Fibroblast of skin of left quadriceps (primary cell): ENCODE measurements at places on chromosomes 13 and 19.

DNA sequence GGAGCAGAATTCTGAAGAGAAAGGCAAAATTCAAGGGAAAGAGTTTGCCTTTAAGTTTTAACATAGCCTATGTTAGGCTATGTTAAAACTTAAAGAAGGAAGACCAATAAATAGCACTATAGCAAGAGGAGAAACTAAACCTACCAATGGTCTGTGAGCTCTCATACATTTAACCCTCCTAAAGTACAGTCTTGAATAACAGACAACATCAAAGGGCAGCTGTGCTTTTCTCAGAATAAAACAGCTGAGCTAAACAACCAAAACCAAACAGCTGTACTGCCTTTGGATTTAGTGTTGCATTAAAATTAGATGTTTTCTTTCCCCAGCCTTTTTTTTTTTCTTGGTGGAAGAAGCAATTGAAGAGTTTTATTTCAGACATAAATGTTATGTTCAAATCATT is 34.0 kb downstream of the KLF5 start:
- DNase-seq: no peak

DNA sequence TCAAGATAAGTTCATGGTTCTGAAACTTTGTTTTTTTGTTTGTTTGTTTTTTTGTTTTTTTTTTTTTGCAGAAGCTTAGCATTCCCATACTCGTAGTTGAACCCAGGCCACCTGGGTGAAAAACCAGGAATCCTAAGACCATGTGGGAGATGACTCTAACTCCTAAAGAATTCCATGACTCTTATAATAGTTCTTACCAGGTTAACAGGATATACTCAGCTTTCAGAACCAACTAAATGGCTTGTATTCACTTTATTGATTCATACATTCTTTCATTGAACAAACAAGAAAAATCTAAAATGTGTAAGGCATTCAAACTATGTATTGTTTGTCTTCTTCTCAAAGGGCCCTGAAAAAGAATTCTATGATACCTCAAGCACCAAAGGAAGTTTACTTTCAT is 40.5 kb upstream of the KLF5 start:
- DNase-seq: no peak

DNA sequence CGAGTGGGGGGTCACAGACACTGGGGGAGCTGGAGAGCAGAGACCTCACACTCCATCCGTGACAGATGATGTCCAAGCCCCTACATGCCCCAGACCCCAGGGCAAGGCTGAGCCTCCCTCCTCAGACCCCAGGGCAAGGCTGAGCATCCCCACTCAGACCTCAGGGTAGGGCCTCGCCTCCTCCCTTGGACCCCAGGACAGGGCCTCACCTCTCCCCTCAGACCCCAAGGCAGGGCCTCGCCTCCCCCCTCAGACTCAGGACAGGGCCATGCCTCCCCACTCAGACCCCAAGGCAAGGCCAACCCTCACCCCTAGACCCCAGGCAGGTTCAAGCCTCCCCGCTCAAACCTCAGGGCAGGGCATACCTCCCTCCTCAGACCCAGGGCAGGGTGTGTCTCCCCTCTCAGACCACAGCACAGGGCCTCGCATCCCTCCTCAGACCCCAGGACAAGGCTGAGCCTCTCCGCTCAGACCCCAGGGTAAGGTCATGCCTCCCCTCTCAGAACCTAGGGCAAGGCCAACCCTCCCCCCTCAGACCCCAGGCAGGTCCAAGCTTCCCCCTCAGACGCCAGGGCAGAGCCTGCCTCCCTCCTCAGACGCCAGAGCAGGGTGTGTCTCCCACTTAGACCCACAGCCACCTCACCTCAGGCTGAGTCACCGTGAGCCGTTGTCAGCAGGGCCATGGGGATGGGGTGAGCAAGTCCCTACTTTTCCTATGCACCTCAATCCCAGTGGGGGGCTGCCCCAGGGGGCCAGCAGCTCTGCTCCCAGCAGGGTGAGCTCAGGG is 1.7 kb upstream of the S1PR4 start:
- peak; percentile 4 for DNase-seq

DNA sequence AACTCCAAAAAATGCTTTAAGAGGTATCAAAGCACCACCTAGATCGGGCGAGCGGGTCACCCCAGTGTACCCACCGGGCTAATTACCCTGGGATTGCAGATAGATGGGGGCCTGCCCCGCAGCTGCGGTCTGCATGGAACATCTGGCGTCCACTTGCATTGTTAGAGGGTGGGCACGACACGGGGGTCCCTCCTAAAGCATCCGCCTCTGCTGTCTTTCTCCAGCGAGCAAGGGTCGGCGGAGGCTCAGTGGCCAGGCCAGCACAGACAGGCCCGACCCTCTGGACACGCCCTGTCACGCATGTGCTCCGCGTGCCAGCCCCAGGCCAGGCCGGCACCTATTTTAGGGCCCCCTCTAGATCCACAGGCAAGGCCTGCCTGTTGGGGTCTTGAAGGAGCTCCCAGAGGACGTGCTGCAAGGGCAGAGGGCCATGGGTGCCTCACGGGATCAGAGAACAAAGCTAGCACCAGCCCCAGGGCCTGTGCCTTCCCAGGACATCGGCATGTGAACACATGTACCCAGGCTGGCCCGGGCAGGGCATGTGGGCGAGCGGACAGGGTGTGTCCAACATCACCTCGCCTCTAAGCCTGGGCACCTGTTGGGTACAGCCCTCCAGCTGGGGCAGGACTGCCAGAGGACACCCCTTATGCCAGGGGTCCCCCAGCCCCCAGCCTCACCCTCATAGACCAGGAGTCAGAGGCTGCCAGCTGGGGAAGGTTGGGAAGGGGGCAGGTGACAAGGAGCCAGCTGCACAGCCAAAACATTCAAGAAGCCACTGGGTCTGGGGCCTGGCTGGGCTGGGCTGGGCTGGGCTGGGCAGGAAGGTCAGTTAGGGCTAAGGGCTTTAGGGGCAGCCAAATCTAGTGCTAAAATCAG is 35.6 kb upstream of the NANOS3 start:
- DNase-seq: no peak

GRCh38 chr19:39406656-39407409 is at the start of gene ZFP36:
TSS of gene ZFP36 (plus strand) at chr19:39406847. CDS start at chr19:39406905, 58 bp downstream.
- DNase-seq: peak; percentile 67

- no peak for DNase-seq
These were observed 6.5 kb upstream of the CDC34 start for GRCh38 chr19:525029-525428.

GRCh38 chr19:5984600-5984999 is 6.7 kb upstream of the RANBP3 start:
- DNase-seq: no peak

- no peak for DNase-seq
These were observed 12.6 kb upstream of the SIGLEC6 start for GRCh38 chr19:51544038-51544437.

DNA sequence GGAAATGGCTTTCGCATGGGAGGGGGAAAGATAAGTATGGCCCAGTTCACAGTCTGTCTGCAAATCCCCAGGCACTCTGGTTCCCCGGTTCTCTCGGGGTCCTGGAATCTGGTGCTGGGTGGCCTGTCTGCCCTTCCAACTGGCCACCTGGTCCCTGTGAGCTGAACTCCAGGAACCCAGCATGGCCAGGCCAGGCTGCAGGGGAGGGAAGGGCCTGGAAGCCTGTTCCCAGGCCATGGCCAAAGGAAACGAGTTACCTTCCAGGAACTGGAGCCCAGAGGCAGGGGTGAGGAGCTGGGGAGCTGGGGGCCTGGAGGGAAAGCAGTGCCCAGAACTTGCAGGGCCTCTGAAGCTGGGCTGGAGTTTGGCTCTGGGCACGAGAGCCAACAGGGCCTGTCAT is 19.1 kb upstream of the PNMA8C start:
- DNase-seq: no peak

DNA sequence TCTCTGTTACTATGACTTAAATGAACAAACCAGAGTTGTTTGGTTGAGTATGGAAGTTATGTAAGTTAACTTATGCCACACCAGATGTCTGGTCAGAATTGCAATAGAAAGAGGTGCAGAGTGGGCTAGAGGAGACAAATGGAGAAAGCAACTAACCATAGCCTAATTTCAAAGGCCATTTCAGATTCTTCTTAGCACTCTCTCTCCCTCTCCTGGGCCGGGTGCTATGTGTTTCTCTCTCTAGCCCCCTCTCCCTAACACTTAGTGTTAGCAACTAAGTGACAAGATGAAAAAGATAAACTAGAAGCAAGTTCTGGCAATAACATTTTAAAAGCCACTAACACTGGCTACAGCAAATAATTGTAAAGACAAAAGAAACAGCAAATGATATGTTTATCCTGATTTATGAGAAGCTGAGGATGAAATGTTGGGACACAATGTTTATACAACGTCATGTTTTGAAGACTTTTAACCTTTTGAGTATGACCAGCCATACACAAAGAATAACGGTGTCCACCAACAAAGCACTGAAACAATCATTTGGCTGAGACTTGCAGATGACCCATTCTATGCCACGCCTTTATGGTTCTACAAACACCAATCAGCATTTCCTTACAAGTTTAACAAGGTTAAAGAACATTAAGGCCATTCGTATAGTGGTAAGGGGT is 18.6 kb downstream of the SERPINE3 start:
- no peak for DNase-seq

- DNase-seq: no peak
These were observed 1.1 kb downstream of the PTGER1 start for GRCh38 chr19:14473978-14474578.

- DNase-seq: no peak
These were observed 161.4 kb downstream of the TM9SF2 start for GRCh38 chr13:99662678-99663077.

GRCh38 chr13:99507551-99507950 is 6.3 kb downstream of the TM9SF2 start:
- DNase-seq: no peak

GRCh38 chr19:30692879-30693503 is 320.8 kb downstream of the ZNF536 start:
- DNase-seq: no peak

GRCh38 chr13:99129050-99129449 is 71.6 kb upstream of the UBAC2 start:
- no peak for DNase-seq

DNA sequence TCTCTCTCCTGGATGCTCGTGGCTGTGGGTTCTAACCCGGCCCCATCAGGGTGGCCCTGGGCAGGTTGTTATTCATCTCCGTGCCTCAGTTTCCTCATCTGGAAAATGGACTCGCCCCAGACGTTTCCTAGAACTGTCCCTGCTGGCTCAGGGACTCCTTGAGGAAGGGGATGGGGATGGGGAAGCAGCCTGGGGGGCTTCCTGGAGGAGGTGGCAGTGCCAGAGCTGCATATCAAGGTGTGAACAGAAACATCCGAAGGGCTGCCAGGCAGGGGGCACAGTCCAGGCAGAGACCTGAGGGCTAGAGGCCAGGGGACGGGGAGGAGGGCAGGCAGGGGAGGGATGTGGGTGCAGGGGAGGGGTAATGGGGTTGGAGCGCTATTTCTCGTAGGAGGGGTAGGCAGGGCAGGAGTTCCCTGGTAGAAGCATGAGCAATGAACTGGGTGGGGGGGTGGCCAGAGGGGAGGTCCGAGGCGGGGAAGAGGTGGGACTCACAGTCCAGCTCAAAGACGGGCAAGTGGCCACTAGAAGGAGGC is 3.6 kb upstream of the ELANE start:
- no peak for DNase-seq

- no peak for DNase-seq
These were observed 392.9 kb downstream of the PCDH9 start for GRCh38 chr13:66837246-66837645.

GRCh38 chr19:3095441-3096191 is 1.5 kb downstream of the GNA11 start:
- no peak for DNase-seq

DNA sequence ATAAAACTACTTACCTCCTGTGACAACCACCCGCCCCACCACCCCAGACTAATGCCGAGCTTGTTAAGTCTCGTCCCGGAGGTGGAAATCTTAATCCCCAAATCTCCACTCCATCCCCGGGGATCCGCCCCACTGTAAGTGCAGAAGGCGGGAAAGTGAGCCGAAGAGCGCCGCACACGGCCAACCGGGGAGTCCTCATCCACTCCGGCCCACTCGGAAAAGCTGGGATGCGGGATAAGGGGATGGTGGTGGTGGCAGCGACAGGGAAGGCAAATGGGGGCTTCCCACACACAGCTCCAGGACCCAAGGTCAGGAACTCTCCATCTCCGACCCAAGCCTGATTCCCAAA is 621 bp downstream of the FBL start:
- no peak for DNase-seq

DNA sequence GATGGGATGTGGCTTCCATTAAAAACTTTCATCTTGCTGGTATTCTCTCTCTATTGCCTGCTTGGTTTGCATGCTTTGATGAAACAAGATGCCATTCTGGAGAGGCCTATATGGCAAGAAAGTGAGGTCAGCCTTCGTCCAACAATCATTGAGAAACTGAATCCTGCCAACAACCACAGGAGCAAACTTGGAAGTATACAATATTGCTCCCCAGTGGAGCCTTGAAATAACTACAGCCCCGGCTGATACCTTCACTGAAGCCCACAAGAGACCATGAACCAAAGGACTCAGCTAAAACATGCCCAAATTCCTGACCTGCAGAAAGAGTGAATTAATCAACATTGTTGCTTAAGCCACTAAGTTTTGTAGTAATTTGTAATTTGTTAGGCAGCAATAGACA is 82.5 kb upstream of the FGF14 start:
- no peak for DNase-seq

DNA sequence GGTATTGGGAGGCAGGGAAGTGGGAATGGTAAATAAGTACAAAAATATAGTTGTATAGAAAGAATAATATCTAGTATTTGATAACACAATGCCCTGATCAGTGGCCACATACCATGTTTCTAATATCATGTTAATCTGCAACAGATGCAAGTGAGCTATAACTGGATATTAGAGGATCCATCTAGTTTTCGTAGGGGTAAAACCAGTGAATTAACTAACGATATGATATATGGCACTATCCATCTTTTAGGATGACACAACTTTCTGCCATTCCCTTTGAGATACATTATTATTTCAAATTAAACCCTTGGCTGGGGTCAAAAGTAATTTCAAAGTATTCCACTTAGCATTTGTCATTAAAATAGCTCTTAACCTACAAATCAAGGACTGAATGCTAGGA is 1686.2 kb downstream of the SLITRK1 start:
- DNase-seq: no peak

DNA sequence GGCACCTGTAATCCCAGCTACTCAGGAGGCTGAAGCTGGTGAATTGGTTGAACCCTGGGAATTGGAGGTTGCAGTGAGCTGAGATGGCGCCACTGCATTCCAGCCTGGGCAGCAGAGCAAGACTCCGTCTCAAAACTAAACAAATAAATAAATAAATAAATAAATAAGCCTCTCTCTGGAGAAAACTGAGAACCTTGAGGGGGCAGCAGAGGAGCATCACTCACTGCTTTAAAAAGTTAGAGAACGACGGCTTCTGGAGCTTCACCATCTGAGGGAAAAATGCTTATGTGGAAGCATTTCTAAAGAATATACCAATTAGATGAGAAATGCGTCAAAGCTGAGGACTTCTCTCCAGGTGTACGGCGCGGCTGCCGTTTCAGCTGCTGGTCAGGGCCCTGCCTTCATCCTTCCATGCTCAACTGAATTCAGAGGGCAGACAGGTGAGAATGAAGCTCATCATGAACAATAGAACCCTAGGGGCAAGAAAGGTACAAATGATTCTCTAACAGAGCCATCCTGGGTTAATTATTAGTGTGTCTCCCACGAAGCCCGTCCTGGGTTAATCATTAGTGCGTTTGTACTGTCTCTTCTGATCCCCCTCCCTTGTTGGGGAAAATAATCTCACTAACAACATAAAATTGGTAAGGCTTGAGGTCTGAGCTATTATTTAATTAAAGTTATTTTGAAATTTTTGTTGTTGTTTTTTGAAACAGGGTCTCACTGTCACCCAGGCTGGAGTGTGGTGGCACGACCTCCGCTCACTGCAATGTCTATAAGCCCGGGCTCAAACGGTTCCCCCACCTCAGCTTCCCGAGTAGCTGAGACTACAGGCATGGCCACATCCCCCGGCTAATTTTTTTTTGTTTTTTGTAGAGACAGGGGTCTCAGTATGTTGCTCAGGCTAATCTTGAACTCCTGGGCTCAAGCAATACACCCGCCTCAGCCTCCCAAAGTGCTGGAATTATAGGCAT is 80.1 kb downstream of the IPO5 start:
- DNase-seq: peak; percentile 60
